ENCODE measurements at places on chromosomes 4 and X.

GRCh38 chr4:148007792-148008191, 275.9 kb downstream of the ARHGAP10 start:
- no peak for DNase-seq

- DNase-seq = no peak
These were observed 1460.6 kb upstream of the PCDH7 start for GRCh38 chr4:29259556-29259955.

GRCh38 chr4:71860643-71861042, 76.8 kb upstream of the GC start:
- DNase-seq = no peak

- DNase-seq = no peak
These were observed 53.3 kb downstream of the TEX13A start for GRCh38 chrX:105167233-105167632.

DNA sequence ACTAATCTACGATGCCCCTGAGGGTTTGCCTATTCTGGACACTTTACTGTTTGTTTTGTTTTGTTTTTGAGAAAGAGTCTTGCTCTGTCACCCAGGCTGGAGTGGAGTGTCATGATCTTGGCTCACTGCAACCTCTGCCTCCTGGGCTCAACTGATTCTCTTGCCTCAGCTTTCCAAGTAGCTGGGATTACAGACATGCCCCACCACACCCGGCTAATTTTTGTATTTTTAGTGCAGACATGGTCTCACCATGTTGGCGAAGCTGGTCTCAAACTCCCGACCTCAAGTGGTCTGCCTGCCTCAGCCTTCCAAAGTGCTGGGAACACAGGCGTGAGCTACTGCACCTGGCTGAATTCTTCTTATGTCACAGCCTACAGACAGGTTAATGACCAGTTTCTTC, 70.7 kb downstream of the MFAP3L start:
- no peak for DNase-seq

- no peak for DNase-seq
These were observed 1.9 kb upstream of the GJB1 start for GRCh38 chrX:71221145-71221544.

- no peak for DNase-seq
These were observed 45.5 kb upstream of the CD99 start for GRCh38 chrX:2645563-2645962.

GRCh38 chrX:71935476-71935875, 24.8 kb downstream of the NHSL2 start:
- no peak for DNase-seq

- DNase-seq = no peak
These were observed 19.7 kb downstream of the OCRL start for GRCh38 chrX:129559783-129560182.

DNA sequence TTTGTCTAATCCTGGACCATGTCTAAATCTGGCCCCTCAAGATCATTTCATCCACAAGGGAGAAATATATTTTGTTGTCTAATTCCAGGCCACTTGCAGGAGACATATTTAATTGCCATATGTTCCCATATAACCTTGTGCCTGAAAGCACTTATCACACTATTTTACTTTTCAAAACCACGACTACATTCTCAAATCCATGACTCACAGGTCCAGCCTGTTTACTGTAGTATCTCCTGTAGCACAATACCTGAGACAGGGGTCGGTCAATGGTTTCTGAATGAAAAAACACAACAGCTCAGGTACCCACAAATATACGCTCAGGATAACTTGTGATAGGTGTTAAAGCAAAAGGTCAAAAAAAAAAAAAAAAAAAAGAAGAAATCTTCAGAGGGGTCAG, 60.9 kb downstream of the SEC24D start:
- DNase-seq = no peak

DNA sequence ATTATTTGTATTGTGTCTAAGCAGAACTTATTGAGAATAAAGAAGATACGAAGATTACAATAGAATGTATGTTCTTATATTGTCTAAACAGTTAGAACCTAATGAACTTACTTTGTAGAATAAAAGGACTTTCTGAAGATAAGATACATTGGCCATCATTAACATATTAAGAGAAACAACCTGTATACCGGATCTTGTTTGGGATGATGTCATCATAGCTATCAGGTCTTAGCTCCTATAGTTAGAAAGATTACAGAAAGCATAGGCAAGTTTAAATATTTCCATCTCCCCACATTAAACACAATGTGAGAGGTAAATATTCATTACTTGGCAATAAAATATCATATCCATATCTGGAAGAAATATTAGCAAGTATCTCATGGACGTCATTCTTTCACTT, 282.3 kb downstream of the PACRGL start:
- DNase-seq = no peak

- no peak for DNase-seq
These were observed 123.5 kb upstream of the JADE1 start for GRCh38 chr4:128686032-128686465.

GRCh38 chrX:22110729-22111494, 78.8 kb downstream of the PHEX start:
- no peak for DNase-seq

- no peak for DNase-seq
These were observed 3.5 kb upstream of the FGFR3 start for GRCh38 chr4:1789552-1789951.
